Astrocyte (in vitro differentiated cells and primary cell): ENCODE measurements at places on chromosomes 2 and 18.

DNA sequence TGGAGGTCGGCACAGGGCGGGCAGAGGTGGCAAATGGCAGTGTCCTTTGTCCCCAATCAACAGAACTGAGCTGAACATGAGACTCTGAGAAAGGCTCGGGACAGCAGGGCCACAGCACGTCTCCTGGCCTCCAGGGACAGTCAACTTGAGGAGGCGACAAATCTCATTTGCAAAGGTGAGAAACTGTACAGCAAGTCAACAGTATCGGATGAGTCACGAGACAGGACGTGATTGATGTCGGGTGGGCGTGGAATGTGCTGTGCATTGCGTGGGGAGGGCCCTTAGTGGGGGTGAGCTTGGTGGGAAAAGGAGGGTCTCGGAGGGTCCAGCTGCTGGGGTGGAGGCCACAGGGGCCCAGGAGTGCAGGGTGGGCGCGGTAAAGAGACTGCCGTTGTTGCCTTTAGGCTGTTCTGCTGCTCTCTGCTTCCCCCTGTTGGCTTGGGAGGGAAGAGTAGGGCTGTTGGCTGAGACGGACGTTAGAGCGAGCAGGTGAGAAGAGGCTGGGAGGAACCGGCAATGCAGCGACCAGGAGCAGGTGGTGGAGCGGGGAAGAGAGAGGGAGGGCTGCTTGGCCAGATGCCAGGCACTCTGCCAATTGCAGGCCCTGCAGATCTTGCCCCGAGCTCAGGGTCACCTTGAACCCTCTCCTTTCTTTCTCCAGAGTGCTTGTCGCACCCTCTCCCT lies 164.3 kb downstream of the BCL2 start:
- no peak for DNase-seq

DNA sequence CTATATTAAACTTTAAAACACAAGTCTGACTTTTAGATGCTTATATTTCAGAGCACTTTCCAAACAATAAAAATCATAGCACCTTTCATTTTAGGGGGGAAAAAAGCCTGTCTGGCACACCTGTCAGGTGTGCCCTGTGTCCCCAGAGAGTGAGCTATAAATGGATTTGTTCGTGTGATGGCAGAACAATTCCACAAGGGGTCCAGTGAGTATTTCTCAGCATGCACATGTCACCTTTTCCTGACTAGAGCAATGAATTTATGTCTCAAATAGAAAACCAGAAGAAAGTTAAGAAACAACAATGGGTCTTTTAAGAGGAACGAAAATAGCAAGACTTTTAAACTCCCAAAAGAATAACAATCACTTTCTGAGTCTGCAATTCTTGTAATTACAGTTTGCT lies 55.9 kb downstream of the ACVR1C start:
- DNase-seq = no peak

- peak; percentile 29 for DNase-seq
Measured at GRCh38 chr2:48209214-48209885, 303.1 kb upstream of the FBXO11 start.

GRCh38 chr2:144528108-144528507 lies 8.2 kb upstream of the ZEB2 start:
- no peak for DNase-seq

DNA sequence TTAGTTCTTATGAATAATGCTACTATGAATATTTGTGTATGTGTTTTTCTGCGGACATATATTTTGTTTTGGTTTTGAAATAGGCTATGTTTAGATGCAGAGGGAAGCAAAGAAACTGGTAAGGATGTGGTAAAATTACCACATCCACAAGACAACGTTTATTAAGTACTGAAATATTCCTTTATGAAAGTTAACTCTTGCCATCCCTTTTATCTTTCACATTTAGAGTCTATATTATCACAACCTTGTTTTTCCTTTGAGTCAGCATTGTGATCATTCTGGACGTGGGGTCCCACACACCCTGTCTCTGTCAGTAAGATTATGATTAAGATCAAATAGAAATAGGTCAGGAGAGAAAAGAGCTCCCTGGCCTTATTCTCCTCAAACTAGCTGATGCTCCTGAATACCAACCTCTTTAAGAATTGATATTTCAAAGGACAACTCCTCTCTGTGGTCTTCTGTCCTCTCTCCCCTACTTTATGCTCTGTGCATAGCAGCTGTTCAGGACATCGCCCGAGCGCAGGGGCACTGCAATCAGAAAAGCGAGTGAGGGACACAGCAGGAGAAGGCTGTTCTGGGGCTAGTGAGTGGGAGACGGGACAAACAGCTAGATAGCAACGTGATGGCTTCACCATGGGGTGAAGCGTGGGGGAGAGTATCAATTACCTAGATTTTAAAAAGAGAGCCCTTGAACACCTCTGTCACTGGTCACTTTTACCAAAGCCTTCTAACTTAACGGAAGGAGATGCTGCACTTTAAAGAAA lies 12.2 kb downstream of the METAP1D start:
- DNase-seq = no peak
